ENCODE measurements at places on chromosomes 2 and 18. TPM values are rescaled to one million over a fixed set of nuclear protein-coding genes. Genes with fewer than 3 reads are reported as not detected.

- DNase-seq, result no peak
Observed at GRCh38 chr18:59952283-59953007, 52.6 kb downstream of the PMAIP1 start.

DNA sequence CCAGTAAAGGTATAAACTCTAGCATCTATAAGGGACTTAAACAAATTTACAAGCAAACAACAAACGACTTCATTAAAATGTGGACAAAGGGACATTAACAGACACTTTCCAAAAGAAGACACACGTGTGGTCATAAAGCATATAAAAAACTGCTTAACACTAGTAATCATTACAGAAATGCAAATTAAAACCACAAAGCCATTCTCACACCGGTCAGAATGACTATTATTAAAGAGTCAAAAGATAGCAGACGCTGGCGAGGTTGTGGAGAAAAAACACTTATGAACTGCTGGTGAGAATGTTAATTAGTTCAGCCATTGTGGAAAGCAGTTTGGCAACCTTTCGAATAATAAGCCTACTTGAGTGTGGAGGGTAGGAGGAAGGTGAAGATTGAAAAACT, 217.1 kb upstream of the DLGAP1 start:
- no peak for DNase-seq

- no peak for DNase-seq
Observed at GRCh38 chr2:123692121-123692520, 333.0 kb upstream of the CNTNAP5 start.

GRCh38 chr18:830315-830901, 18.4 kb upstream of the YES1 start:
- DNase-seq, result peak; percentile 97

DNA sequence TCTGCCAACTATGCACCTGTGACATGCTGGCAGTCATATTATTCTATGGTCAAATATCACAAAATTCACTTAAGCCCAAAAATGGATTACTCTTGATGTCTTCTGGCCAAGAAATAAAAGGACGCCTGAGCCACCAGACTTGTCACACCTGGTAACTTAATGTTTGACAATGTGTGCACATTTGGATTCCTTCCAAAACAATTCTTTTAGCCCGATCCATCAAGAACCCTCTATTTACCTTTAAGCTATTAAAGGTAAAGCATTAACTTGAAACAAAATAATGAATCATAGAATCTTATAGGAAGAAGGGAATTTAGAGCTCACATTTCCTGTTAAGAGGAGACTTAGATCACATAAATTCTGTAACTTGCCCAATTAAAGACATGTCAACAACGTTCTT, 46.5 kb upstream of the NFU1 start:
- DNase-seq, result no peak

GRCh38 chr2:88038263-88039105, 17.1 kb downstream of the KRCC1 start:
- no peak for DNase-seq

DNA sequence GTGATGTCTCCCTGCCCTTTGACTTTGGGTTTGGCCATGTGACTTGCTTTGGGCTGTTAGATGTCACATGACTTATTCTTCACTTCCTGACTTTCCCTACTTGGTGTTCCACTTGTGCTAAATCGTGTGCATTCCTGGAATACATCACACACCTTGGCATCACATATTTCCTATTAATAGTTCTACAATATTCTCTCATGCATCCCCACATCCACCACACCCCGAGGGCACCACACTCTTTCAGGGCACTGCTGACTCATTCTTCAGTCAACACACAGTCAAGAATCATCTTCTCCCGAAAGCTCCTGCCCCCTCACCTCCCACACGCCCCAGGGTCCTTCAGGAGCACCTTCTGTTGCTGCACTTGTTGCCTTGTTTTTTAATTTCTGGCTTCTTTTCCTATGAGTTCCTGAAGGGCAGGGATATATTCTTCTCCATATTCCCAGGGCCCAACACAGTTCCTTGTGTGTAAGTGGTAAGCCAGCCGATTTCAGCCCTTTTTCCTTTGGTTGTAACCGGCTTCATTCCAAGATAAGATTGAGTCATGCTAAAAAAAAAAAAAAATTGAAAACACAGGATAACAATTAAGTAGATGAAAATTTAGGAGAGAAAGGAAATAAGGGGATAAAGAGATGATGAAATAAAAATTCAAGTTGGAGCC, 341.4 kb downstream of the SLC4A3 start:
- no peak for DNase-seq

GRCh38 chr2:71668326-71669057, 215.1 kb downstream of the DYSF start:
- DNase-seq, result no peak

DNA sequence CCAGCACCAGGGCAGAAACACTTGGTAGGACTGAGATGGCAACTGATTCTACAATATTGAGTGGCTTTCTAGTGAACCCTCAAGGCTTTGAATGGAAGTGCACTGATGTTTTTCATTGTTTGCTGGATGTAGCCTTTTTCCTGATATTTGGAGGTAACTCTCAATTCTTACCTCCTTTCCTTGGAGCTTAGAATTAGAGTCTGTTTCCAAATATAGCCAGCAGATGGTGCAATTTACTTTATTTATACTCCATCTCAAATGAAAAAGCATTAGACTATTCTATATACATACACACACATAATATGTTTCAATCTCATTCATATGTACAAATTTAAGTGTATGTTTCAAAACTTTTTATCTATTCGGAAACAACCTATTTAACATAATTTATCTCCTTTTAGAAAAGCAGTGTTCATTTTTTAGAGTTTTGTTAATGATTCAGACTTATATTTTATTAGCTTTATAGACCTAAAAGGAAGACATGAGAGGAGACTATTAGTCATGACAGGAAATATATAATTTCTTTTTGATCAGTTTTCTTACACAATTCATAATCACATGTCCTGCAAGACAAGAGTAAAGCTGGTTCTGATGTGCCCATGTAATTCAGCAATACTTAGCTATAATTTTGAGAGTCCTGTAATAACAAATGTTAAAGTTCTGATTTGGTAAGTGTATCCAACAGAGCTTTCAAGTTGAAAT, 124.8 kb downstream of the NUP35 start:
- DNase-seq, result no peak

DNA sequence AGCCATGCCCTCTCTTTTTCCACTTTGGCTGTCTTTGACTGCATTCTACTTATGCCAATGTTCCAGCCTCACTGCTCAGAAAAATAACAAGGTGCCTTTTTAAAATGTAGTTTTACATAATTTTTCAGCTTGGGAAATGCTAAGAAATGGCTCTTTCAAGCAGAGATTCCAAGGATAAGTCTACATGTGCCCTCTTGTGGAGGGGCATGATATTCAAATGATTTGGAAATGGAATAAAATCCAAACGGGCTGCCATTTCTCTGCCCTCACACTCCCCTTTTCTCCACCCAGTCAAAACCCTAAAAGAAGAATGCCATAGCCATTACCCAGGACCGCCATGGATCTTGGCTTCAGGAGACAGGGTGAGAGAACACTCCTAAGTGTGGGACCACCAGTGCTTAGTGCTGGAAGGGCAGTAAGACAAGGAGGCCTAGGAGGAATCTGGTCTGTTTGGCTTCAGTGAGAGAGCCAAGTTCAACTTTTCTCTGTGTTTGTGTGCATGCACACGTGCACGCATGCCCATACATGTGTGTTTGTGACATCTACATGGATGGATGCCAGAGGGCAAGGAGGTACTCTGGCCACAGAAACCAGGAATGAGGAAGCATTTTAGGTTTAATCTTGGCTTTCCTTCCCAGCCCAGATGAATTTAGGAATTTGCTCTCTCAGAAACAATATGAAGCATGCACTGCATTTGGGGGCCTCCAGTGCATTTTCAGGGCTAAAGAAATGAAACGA, 174.0 kb upstream of the SLC14A2 start:
- no peak for DNase-seq

DNA sequence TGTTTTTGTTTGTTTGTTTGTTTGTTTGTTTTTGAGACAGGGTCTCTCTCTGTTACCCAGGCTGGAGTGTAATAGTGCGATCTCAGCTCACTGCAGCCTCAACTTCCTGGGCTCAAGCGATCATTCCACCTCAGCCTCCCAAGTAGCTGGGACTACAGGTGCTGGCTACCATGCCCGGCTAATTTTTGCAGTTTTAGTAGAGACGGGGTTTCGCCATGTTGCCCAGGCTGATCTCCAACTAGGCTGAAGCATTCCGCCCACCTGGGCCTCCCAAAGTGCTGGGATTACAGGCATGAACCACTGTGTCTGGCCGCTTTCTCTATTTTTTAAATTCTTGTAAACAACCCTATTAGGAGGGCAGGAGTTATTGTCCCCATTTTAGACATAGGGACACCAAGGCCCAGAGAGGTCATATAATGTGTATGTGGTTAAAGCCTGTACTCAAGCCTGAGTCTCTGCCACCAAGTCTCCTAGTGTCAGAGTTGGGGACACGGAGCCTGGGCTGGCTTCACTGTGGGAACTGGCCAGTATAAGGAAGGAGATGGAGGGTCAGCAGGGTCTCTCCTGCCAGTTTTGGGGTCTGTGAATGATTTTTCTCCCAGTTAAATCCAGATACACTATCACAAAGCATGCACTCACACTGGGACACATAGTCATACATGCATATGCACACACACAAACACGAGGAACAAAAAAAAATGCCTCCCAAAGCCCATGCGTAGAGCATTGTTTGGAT, 27.5 kb upstream of the MCFD2 start:
- DNase-seq, result no peak

- no peak for DNase-seq
Observed at GRCh38 chr2:169715379-169716237, 18.0 kb upstream of the KLHL23 start.

DNA sequence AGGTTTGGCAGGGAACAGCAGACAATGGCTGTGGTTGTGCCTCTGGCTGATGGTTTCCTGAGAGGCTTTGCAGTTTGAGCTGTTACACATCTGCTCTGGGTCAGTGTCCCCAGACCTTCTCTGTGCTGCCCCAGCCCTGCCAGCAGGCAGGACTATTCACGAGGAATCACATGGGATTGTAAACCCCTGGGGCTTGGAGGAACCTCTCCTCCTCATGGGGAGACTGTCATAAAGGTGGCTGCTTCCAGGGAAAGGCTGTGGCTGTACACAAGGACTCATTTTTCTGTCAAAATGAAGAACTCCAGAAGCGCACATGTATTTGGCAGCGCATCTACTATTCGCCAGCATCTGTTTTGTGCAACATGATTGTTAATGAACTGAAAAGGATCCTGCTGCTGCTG, 142.6 kb upstream of the CYP1B1 start:
- DNase-seq, result no peak

DNA sequence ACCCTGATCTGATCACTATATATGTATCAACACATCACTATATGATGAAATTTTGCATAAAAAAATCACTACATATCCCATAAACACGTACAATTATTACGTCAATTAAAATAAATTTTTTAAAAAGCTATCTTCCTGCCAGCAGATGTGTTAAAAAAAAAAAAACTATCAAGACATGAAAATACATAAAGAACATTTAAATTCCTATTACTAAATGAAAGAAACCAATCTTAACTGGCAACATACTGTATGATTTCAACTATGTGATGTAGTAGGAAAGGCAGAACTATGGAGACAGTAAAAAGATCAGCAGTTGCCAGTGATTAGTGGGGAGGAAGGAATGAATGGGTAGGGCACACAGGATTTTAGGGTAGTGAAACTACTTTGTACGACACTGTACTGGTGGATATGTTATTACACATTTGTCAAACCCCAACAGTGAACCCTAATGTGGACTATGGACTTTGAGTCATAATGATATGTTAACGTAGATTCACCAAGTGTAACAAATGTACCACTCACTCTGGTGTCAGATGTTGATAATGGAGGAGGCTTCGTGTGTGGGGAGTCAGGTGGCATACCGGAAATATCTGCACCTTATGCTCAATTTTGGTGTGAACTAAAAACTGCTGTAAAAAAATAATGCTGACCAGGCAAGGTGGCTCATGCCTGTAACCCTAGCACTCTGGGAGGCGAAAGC, 27.4 kb downstream of the USP34 start:
- no peak for DNase-seq

Gene SPEG
- total RNA-seq, result 1.8 TPM

Gene NT5C1B
- not detected for total RNA-seq

Gene AMER3
- not detected for total RNA-seq

Gene MAL
- not detected for total RNA-seq

Gene IGFBP2
- total RNA-seq, result 60.4 TPM

Gene IL1RN
- not detected for total RNA-seq

Gene MSTN
- total RNA-seq, result not detected

Gene DRC1
- total RNA-seq, result 0.18 TPM

All from pulmonary artery endothelial cell (primary cell).